ENCODE measurements at places on chromosomes 6 and 20.

DNA sequence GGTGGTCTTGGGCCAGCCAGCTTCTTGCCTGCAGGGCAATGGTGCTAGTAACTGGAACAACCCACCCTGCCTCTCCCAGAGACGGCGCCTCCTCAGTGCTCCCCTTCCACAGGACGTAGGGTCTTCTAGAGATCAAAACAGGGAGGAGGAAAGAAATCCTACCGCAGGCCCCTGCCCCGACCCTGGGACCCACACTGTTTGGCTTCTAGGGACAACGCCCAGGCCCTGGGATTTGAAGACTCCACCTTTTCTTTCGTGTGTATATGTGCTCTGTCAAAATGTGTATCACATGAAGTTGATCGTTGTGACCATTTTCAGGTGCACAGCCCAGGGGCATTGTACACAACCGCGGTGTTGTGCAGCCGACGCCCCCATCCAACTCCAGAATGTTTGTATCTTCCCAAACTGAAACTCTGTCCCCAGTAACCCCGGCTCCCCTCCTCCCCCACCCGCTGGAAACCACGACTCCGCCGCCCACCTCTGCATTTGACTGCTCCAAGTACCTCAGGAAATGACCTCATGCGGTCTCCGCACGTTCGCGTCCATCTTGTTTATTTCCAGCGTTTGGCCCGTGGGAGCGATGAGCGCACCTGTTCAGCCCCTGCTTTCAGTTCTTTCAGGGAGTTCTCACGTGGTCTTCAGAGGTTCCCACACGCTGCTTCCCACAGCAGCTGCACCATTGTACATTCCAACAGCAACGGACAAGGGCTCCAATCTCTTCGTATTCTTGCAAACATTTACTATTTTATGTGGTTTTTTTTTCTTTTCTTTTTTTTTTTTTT lies 3.4 kb upstream of the BHLHE23 start:
- DNase-seq: peak; percentile 82

DNA sequence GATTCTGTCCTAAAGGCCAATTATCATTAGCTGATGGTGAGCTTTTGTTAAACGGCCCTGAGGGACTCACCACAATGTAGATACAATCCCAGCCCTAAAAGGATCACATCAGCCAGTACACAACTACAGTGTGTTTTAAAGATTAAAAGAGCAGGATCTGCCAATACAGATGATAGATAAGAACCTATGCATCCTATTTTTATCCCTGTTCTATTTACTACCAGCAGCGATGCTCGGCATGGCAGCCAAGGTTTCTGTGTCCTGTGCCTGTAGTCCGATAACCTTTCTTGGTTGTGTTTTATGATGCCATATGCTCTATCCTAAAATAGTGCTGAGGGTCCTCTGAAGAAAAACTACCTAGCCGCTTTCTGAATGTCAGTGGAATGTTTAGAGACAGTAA lies 289.4 kb downstream of the PHACTR1 start:
- no peak for DNase-seq

DNA sequence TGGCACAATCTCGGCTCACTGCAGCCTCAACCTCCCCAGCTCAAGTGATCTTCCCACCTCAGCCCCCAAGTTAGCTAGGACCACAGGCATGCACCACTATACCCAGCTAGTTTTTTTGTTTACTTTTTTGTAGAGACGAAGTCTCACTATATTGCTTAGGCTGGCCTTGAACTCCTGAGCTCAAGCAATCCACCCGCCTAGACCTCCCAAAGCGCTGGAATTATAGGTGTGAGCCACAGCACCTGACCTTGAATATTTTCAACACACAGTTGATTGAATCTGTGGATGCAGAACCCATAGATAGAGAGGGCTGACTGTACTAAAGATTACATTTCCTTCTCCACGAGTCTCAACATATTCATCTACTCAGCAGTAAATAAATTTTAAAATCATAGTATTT lies 15.6 kb downstream of the CDK19 start:
- no peak for DNase-seq

DNA sequence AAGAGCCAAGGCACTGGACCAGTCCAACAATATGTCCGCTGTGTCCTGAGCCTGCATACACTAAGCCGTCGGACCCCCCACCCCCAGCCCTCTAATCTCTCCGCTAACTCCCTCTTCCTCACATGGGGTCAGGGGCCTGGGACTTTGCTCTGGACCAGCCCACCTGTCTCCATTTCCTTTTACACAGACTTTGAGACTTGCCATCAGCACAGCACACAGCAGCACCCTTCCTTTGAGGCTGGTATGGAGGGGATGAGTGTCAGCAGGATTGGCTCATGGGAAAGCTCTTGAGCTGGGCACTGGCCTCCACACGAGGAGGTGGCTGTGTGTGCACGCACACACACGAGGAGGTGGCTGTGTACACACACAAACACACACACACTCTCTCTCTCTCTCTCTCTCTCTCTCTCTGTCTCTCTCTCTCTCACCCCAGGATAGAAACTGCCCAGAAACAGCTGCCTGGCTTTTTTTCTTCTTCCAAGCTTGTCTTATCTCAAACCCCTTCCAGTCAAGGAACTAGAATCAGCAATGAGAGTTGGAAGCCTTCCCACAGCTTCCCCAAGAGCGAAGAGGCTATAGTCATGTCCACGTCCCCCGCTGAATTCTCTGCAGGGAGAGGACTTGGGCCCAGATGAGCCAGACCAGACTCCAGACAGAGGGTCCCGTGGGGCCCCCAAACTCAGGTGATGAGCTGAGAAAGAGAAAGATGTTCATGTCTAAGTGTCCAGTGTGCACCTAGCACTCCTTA lies 18.6 kb downstream of the SLC9A8 start:
- DNase-seq: no peak

DNA sequence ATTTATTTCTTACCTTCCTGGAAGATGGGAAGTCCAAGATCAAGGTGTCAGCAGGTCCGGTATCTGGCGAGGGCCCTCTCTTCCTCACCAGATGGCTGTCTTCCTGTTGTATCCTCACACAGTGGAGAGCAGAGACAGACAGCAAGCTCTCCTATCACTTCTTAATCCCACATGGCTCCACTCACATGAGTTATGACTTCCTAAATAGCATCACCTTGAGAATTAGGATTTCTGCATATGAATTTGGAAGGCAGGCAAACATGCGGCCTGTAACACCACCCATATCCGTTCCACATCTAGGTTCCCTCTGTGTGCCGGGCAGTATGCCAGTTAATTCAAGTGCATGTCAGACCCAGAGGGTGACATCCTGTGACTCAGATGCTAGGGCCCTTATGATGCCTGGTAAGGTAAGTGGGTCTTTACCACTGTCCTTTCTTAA lies 2.1 kb downstream of the RAET1E start:
- DNase-seq: peak; percentile 37

- DNase-seq: no peak
Measured at GRCh38 chr6:14365393-14365792, 247.8 kb downstream of the CD83 start.

- no peak for DNase-seq
Measured at GRCh38 chr6:159259441-159260125, 90.4 kb downstream of the FNDC1 start.

DNA sequence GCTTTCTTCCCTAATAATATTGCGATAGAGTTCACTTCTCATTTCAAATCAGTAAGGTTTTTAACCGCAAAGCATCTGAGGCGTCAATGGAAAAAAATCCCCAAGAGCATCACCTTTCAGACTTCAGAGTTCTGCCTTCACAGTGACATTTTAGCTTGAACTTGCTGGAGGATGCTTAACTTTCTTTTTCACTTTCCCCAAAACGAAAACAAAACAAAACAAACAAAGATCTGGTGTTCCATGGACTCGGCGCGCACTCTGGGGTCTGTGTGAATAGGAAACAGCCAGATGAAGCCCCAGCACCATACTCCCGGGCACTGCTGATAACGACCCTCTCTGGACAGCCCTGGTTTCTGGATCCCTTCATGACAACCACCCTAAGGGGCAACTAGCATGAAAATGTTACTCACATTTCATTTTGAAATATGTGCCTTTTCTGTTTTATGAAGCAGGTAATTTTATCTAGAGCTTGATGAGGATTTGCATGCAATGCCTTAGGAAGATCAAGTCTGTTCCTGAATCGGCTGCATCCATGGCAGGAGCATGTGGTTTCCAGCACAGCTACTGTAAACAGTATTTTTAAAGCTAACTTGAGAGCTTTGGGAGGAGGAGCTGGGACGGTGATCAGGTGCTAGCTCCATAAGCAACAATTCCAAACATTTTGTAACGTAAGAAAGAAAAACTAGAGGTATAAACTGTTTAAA lies 44.5 kb downstream of the RAMACL start:
- no peak for DNase-seq

- no peak for DNase-seq
Measured at GRCh38 chr6:116190550-116190949, 63.3 kb downstream of the TSPYL4 start.

DNA sequence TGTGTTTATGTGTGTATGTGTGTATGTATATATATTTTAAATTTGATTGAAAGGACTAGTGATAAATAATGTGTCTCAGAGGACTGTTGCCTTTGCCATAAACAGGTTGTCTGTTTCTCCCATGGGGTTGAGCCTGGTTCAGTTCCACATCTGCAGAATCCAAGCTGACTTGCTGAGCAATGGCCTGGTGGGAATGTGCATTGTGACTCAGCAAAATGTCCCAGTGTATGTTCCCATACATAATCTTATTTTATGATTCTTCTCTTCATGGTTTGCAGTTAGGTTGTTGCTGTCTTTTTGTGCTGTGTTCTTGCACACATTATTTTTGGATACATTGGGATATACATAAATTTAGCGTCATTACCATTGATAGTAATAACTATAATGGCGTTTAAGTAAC lies 115.6 kb upstream of the SLC24A3 start:
- no peak for DNase-seq

DNA sequence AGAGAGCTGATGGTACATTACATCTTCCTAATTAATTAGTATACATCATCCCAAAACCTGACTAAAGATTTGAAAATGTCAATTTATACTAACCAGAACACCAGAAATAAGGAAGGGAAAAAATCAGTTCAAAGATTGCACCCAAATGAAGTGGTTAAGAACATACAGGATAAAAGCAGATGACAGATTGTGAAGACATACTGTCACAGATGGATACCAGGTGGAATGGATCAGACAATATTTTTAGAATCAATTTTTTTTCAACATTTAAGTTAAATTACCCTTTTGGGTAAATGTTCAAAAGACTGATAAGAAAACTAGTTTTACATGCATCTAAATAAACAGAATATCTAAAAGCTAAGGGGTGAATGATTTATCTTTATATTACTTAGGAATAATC lies 47.6 kb downstream of the EPHA7 start:
- no peak for DNase-seq

- DNase-seq: no peak
Measured at GRCh38 chr6:113433335-113433991, 423.7 kb upstream of the MARCKS start.

GRCh38 chr6:130421585-130421984 lies 55.8 kb downstream of the TMEM200A start:
- DNase-seq: no peak

DNA sequence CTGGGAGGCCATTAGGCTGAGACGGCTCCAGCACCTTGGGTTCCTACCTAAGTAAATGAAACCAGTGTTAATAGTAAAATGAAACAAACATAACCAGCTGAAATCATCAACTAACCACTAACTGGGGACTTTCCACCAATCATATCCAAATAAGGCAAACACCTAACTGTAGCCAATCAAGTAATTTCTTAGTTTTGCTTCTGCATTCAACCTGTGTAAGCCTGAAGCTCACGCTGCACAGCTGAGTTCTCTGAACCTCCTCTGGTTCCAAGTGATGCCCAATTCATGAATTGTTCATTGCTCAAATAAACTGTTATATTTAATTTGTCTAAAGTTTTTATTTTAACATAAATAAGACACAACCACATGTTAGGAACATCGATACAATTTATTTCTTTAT lies 22.5 kb downstream of the KLHL32 start:
- no peak for DNase-seq

GRCh38 chr20:44336086-44336485 lies 757 bp upstream of the R3HDML start:
- DNase-seq: no peak

DNA sequence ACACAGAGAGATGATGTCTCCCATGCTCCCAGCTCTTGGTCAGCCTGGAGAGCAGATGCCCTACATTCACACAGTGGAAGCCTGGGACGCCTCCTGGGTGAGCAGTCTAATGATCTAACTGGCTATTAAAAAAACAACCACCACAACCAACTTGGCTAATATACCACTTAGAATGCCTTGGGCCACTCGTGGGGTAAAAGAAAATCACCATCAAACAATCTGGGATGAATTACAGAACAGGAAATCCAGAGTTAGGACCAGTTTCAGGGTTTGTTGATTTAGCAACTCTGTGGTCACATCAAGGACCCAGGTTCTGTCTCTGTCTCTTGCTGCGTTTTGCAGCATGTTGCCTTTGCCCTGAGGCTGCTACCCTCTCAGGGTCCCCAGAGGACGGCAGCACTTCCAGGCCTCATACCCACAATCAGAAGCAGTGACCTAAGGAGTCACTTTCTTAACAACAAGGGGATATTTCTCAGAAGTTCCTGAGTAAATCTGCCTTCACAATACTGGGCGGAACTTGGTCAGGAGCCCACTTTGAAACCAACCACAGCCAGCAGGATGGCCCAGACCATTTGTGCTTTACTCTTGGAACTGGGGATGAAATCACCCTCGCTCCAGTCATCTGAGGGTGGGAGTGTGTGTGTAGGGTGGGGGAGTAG lies 118.7 kb downstream of the CLIC5 start:
- DNase-seq: no peak

GRCh38 chr6:91088515-91088914 lies 501.6 kb upstream of the MAP3K7 start:
- no peak for DNase-seq

Data from stimulated activated CD4-positive, alpha-beta T cell treated with anti-CD3 and anti-CD28 coated beads, Interleukin-15, amount 100 ng/mL, for 24 hours (primary cell).